ENCODE measurements at places on chromosomes 13 and 19. TPM values are rescaled to one million over a fixed set of nuclear protein-coding genes. Genes with fewer than 3 reads are reported as not detected.

Gene CGB1
- not detected for total RNA-seq

Gene UPK1A
- not detected for total RNA-seq

Gene RINL
- 12.0 TPM for total RNA-seq

GRCh38 chr19:48442116-48443035 is 3.4 kb upstream of the GRWD1 start:
- H3K27me3 ChIP-seq, result peaks cover 24% of the 10 kb centered on the region
- H3K36me3 ChIP-seq, result peaks cover 9% of the 10 kb centered on the region
- peaks cover 13% of the 10 kb centered on the region for H3K4me1 ChIP-seq
- H3K27ac ChIP-seq, result no peak overlapping the region

GRCh38 chr13:22073718-22074117 is 402.8 kb downstream of the FGF9 start:
- no peak overlapping the region for H3K4me3 ChIP-seq
- no peaks in the 10 kb centered on the region for H3K36me3 ChIP-seq
- H3K27ac ChIP-seq, result no peak overlapping the region

DNA sequence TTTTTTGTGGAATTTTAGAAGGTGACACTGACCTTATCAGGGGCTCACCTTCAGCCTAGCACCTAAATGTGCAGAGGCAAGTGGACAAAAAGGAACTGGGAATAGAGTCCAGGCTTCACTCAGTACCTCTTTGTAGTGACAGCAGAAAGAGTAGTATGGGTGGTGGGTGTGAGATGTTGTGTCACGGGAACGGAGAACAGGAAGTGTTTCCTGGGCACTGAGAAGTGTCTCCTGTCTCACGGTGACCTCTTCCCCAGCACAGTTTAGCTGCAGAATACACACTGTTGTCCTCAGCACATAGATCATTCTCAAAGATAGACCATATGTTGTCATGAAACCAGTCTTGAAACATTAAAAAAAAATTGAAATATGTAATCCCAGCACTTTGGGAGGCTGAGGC is 17.5 kb upstream of the LGALS14 start:
- H3K36me3 ChIP-seq, result no peaks in the 10 kb centered on the region
- H3K4me3 ChIP-seq, result no peak overlapping the region
- DNase-seq, result no peak

- H3K4me3 ChIP-seq, result peak overlapping the region; percentile 68
- H3K36me3 ChIP-seq, result no peaks in the 10 kb centered on the region
- H3K4me1 ChIP-seq, result peaks cover 3% of the 10 kb centered on the region
- no peaks in the 10 kb centered on the region for H3K27me3 ChIP-seq
- no peak for DNase-seq
Observed at GRCh38 chr19:38974624-38975213, 823 bp downstream of the FBXO17 start.

DNA sequence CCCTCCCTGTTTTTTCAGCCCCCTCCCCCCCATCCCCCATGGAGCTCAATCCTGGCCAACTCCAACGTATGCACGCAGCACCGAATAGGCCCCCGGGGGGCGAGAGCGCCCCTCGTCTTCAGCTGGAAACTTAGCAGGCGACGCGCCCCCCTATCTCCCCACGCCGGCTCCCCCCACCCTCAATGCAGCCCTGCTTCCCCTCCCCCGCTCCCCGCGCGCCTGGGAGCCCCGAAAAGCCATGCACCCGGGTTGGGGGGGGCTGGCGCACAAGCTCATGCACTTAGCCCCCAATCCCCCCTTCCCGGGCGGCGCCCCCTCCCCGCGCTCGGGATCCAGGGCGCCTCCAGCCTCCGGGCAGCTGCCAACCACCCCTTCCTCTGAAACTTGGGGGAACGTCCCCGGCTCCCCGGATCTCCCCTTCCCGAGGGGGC is 508 bp downstream of the ZBTB7A start:
- H3K4me1 ChIP-seq, result peaks cover 45% of the 10 kb centered on the region
- no peaks in the 10 kb centered on the region for H3K27me3 ChIP-seq
- H3K27ac ChIP-seq, result peak overlapping the region; percentile 96
- no peaks in the 10 kb centered on the region for H3K36me3 ChIP-seq

GRCh38 chr13:77697217-77698103 is at the start of gene SLAIN1:
TSS of gene SLAIN1 (plus strand) at chr13:77697687. CDS start at chr13:77697914, 227 bp downstream.
- peak; percentile 93 for DNase-seq
- H3K27me3 ChIP-seq, result no peaks in the 10 kb centered on the region
- peak within 1 kb of the TSS; percentile 66 for H3K4me3 ChIP-seq
- H3K4me1 ChIP-seq, result peaks cover 7% of the 10 kb centered on the region

- H3K27ac ChIP-seq, result peak overlapping the region; percentile 81
- H3K4me1 ChIP-seq, result peaks cover 11% of the 10 kb centered on the region
- H3K36me3 ChIP-seq, result no peaks in the 10 kb centered on the region
- no peaks in the 10 kb centered on the region for H3K27me3 ChIP-seq
- DNase-seq, result no peak
Observed at GRCh38 chr19:12484011-12484370, 625 bp downstream of the ZNF709 start.

All from upper lobe of right lung (tissue), 1 donor.